Common myeloid progenitor, CD34-positive (primary cell): ENCODE measurements at places on chromosomes 16 and 17.
A peak's percentile ranks its signal among the peaks of the same experiment; 100 is the strongest.

DNA sequence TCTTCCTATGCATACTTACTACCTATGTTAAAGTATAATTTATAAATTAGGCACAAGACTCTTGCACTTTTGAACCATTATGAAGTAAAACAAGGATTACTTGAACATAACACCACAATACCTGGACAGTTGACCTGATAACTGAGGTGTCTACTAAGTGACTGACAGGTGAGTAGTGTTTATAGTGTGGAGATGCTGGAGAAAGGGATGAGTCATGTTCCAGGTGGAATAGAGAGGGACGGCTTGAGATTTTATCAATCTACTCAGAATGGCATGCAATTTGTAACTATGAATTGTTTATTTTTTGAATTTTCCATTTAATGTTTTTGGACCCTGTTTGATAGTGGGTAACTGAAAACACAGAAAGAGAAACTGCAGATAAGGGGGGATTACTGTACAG is 287.6 kb downstream of the MAP2K6 start:
- DNase-seq = no peak

DNA sequence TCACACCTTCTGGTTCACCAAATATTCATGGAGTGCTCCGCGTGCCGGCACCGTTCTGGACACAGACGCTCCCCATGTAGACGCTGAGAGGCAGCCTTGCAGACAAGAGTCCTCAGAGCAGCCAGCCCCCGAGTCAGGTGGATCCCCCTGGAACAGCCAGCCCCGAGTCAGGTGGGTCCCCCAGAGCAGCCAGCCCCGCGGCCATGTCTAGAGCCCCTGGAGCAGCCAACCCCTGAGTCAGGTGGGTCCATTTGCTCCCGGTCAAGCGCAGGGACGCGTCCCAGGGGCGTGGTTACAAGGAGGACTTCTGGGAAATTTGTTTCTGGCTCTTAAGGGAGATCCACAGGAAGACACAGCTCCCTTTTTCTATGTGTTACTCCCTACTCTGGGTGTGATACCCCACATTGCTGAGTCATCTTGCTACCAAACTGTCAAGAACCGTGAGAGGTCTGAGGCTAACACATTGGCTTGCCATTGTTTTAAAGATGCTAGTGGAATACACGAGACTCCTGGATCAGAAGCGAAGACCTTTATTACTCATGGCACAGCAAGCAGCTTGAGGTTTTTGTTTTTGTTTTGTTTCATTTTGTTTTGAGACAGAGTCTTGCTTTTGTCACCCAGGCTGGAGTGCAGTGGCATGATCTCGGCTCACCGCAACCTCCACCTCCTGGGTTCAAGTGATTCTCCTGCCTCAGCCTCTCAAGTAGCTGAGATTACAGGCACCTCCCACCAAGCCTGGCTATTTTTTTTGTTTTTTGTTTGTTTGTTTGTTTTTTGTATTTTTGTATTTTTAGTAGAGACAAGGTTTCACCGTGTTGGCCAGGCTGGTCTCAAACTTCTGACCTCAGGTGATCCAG is 43.3 kb upstream of the CBFA2T3 start:
- DNase-seq = no peak

GRCh38 chr16:88939972-88940861 is 36.8 kb downstream of the CBFA2T3 start:
- no peak for DNase-seq

DNA sequence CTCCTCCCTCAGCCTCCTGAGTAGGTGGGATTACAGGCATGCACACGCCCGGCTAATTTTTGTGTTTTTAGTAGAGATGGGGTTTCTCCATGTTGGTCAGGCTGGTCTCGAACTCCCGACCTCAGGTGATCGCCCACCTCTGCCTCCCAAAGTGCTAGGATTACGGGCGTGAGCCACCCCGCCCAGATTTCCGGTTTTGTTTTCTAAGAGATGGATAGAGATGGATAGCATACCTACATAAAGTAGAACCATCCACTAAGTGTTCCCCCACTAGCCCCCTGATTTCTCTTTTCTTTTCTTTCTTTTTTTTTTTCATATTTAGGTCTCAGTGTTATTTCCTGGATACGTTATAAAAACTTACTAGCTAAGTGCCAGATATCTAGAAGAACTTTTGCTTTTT is 2.0 kb downstream of the WSB1 start:
- DNase-seq = no peak

DNA sequence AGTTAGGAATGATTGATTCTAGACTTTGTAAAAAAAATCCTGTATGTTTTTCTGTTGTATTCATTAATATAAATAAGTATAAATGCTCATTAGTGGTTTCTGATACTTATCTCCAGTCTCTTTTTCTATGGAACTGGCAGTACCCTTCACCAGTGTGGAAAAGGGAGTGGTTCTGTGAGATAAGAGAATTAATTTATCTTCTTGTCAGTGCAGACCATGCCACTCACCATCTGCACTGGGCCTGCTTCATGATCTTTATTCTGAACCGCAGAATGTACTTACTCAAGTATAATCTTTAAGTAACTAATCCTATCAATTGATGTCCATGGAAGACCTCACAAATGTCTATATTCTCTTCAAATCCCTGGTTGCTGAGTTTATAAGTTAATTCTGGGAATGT is 836.1 kb upstream of the CDH8 start:
- no peak for DNase-seq

DNA sequence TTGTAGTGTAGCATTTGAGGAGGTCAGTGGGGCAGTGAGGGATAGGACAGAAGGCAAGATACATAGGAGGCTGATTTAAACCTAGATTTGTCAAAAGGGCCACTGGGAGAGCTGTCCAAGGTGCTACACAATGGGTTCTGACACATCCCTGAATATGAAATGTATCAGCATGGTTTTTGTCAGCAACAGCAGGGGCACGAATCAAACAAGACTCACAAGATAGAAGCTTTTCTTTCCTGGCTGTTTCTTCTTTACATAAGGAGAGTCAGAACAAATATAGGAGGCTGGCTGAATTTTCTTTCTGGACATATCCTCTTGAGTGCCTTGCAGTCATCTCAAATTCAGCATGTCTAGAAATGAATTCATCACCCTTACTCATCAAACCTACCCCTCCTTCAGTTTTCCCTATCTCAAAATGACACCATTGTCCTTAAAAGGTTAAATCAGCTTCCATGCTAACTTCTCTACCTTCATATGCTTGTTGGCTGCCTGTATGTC is 130.5 kb downstream of the NPIPB5 start:
- peak; percentile 23 for DNase-seq

DNA sequence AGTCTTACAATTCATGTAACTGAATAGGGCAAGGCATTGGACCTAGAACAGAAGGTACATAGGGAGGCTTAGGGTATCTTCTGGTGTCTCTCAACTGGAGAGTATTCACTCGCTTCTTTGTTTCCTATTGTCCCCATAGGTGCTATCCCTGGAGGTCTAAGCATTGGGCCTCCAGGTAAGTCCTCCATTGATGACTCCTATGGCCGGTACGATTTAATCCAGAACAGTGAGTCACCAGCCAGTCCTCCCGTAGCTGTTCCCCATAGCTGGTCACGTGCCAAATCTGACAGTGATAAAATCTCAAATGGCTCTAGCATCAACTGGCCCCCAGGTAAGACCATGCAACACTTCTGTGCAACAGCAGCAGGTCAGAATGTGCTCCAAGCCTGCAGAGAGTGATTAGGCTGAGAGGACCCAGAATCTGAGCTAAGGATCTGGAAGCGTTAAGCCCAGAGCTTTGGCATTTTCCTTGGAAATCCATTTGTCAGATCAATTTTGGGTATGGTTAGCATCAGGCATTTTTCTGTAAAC is 35.7 kb downstream of the TMC6 start:
- DNase-seq = no peak

DNA sequence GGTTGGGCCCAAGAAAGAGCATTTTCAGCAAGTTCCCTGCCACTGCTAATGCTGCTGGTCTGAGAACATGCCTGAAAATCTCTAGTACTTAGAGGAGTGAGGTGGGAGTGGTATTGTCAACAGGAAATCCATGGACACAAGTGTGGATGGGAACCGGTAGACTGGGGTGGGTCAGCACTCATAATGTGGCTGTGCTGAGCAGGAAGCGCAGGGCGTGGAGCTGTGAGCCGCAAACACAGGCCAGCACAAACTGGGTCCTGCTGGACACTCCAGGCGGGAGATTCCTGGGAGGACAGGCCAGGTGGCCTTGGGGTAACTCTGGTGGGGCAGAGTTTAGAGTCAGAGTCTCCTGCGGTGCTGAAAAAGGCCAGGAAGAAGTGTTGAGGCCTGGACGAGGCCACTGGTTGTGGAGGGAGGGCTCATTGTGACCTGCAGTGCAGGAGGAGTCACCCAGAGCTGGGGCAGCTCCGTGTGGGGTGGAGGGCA is 62.6 kb downstream of the BANP start:
- DNase-seq = no peak

DNA sequence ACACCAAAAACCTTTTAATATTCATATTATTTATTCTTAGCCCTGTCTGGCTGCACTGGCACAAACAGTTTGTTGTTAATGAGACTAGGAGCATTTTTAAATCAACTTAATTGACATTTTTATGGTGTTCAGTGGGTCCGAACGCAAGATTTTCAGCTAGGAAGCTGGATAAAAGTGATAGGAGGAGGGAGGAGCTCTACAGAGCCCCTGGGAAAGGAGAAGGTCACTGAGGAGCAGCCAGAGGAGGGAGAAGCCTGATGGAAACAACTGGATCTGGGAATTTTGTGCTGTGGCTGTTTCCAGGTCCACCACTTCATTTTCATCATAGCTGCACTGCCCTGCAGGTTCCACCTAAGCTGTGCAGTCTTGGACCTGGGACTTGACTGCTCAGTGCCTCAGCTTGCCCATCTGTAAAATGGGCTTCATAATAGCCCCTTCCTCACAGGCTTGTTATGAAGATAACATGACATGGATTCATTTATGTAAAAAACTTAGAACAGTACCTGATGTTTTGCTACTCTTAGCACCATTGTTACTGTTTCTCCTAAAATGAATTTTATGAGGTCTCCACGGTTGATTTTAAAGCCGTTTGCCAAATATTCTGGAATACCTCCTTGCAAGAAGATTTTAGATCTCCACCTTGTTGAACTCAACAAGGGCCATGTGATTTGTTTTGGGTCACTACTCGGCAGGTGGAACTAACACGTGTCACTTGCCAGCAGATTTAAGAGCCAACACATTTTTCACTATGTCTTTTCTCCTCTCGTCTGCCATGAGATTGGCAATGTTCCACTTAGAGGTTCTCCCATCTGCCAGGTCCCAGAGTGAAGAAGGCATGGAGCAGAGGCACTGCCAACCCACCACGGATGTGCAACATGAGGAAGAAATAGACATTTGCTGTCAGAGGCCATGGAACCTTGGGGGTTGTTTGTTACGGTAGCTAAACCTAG is 18.7 kb upstream of the GRIN2A start:
- DNase-seq = no peak

DNA sequence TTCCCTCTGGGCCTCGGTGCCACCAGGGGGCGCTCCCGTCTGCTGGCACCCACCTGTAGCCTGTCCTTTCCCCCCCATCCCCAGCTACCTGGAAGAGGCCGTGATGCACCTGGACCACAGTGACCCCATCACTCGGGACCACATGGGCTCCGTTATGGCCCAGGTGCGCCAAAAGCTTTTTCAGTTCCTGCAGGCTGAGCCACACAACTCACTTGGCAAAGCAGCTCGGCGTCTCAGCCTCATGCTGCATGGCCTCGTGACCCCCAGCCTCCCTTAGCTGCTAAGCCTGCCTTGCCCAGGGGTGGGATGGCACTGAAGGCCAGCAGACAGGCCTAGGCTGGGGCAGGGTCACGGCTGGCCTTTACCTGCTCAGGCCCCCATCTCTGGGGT is 818 bp upstream of the NRN1L start:
- peak; percentile 50 for DNase-seq

- DNase-seq = peak; percentile 30
Measured at GRCh38 chr16:23597003-23597756, 1.1 kb upstream of the NDUFAB1 start.

DNA sequence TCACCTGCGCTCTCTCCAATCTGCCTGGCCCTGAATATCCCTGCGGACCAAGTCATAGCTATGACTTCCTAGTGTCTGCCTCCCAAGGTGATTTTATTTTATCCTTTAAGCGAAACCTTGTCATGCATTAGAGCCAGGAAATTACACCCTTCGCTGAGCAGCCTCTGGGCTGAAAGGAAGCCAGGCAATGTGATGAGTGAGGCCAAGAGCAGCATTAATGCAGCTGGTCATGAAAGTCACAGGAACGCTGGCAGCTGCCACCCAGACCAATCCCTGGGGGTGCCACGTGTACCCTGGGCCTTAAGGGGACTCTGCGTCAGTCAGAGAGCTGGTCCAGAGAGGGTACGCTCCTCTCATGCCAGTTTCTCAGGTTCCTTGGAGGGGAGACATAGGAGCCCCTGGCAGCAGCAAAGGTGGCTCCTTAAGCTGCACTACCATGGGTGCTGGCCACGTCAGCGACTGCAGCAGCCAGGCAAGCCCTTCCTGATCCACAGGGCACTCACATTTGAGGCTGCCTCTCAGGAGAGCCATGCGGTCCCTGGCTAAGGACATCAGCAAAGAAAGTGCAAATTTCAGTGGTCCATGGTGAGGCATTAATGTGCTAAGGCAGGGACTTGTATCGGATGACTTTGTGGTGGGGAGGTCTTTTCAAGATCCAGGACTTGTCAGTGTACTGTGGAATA is 42.7 kb upstream of the WSCD1 start:
- no peak for DNase-seq

DNA sequence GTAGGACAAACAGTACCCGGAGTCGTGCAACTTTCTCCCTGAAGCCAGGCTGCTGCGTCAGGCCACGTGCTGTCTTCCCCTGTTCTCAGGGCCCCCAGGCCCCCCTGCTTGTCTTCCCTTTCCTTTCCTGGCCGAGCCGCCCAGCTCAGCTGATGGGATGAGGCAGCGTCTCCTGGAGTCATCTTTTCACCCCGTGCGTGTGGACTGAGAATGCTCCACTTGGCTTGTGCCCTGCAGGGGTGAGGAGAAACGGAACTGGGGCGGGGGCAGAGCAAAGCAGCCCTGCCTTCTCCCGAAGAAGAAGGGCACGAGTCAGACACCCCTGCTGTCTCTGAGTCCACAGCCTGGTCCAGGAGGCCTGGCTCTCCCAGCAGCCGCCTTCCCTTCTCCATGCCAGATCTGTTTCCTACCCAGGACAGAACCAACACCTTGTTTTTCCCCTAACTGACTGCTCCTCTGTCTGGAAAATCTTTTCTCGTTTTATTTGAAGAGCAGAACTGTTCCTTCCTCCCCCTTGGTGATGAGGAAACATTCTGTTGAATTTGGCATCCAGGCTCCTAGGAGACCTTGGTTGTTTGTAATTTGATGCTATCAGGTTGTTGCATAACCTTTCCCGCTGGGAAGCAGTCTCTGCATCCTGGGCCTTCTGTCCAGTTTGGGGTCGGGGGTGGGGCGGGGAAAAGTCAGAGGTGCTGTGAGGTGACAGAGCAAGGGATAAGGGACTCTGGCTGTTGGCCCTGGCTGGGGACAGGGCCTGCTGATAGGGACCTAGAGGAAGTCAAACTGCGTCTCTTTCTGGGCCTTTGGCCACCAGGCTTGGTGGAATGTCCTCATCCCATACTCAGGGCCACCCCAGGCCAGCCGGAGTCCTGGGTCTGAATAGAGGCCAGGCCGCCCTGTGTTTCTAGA is 78.8 kb downstream of the WIPI1 start:
- peak; percentile 19 for DNase-seq

GRCh38 chr17:79728908-79729471 is 1.8 kb upstream of the ENPP7 start:
- DNase-seq = no peak

GRCh38 chr16:11094075-11094856 is 149.9 kb downstream of the CLEC16A start:
- DNase-seq = peak; percentile 54
